AG10803 (cell line): ENCODE measurements at places on chromosomes 16 and 17.

DNA sequence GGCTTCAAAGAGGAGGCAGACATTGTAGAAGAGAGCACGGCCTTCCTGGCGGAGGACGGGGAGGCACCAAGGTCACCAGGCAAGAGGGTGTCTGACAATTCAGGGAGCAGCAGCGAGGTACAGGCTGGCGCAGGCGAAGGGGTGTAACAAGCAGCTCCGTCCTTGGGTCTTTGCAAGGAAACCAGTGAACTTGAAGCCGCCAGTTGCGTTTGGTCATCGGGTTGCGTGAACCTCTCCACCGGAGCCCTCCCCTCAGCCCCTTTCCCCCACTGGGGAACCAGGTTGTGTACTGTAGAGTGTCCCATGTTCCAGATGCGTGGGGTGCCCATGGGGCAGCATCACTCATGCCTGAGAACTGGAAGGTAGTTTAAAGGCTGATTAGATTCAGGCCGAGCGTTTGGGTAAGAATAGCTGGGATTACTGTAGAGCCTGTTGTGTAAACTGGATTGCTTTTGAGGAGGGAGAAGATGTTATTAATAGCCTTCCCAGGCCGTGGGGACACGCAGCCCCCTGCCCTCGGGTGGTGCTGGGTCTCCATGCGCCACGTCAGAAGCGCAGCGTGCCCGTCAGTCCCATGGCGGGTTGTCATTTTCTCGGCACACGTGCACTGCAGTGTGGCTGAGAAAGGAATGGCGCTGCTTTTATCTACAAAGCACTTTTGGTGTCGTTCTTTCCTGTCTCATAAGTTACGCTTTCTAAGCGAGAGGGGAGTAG lies 2.5 kb downstream of the MRPL12 start:
- no peak for DNase-seq

DNA sequence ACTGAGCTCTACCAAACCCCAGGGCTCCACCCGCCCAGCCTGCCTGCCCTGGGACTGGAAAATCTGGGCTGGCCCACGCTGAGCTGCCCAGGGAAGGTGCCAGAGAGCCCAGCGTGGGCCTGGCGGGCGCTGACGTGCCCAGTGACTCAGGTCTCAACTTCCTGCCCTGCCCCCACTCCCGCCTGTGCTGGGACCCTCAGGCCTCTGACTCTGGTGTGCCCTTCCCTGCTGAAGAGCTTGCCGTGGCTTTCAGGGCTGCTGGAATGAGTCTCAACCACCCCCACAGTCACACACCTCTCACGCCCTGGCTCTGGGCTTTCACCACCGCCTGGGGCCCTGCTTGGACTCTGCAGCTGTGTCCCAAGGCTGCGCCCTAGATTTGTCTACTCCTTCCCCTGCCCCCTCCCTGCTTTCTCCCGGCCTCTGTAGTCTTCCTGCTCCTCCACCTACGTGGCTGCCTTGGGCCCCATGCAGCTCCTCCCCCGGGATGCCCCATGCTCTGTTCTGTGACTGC lies 10.4 kb downstream of the LLGL1 start:
- peak; percentile 35 for DNase-seq

GRCh38 chr17:27879987-27880608 lies 13.1 kb downstream of the LYRM9 start:
- DNase-seq = peak; percentile 51

- DNase-seq = no peak
Measured at GRCh38 chr16:87065446-87066132, 251.6 kb downstream of the C16orf95 start.

GRCh38 chr16:81470796-81471636 lies 26.4 kb downstream of the CMIP start:
- DNase-seq = no peak

DNA sequence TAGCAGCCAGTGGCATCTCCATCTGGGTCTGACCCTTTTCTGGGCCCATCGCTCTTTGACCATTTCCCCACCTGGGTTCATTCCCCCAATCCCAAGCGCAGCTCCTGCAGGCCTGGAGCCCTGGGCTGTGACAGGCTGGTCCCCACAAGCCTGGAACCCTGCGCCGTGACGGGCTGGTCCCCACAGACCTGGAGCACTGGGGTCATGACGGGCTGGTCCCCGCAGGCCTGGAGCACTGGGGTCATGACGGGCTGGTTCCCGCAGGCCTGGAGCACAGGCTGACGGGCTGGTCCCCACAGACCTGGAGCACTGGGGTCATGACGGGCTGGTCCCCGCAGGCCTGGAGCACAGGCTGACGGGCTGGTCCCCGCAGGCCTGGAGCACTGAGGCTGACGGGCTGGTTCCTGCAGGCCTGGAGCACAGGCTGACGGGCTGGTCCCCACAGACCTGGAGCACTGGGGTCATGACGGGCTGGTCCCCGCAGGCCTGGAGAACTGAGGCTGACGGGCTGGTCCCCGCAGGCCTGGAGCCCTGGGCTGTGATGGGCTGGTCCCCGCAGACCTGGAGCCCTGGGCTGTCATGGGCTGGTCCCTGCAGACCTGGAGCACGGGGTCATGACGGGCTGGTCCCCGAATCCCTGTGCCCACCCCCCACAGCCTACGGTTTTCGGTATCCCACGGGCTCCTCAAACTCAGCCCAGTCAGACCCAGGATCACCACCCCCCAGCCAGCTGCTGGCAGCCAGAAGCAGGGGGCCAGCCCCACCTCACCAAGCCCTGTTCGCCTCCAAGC lies 16.6 kb downstream of the TMC6 start:
- no peak for DNase-seq

GRCh38 chr17:57396511-57396921 lies 140.2 kb downstream of the MSI2 start:
- no peak for DNase-seq

DNA sequence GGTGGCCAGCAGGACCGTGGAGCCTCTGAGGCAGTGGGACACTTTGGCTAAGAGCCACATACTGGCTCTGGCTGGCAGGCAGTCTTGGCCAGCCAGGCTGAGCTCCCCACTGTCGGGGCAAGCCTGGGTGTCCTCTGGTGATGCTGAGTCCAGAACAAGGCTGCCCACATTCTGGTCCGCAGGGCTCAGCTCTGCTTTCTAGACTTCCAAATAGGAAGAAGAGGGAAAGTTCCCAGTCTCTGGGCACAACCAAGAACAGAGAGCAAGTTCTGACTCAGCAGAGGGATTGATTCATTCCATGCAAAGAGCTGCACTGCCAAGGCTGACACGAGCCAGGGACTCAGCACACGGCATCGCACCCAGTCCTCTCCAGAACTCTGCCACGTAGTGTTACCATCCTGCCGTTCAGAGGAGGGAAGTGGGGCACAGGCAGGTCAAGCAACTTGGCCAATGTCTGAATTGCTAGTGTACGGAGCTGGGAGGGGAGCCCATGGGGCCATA lies 58.9 kb downstream of the NOS2 start:
- DNase-seq = peak; percentile 28

GRCh38 chr17:721540-721937 lies 6.9 kb upstream of the VPS53 start:
- no peak for DNase-seq

- no peak for DNase-seq
Measured at GRCh38 chr17:37462492-37462891, 27.2 kb upstream of the DUSP14 start.

GRCh38 chr17:2058586-2059546 lies 4.0 kb downstream of the HIC1 start:
- DNase-seq = no peak

GRCh38 chr16:76265434-76266045 lies 11.7 kb upstream of the CNTNAP4 start:
- DNase-seq = no peak

DNA sequence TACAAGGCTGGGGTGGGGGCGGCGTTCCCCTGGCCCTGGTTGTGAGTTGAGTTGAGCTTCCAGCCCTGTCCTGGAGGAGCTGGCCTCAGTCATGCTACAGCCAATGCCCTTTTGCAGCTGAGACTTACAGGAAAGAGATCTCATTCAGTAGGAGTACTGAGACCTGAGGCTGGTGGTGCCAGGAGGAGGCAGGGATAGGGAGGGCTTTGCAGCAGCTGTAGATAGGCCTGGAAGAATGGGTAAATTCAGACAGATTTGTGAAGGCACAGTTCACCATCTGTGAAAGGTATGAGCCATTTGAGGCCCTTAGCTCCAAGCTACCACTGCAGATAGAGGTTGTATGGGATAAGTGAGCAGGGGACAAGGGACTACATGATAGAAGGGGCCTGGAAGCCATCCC lies 5.6 kb downstream of the STX4 start:
- DNase-seq = no peak
